ENCODE measurements at places on chromosomes 16 and 17. TPM values are rescaled to one million over a fixed set of nuclear protein-coding genes. Genes with fewer than 3 reads are reported as not detected.

CLEC19A gene
- polyA plus RNA-seq: not detected

SLC6A4 gene
- polyA plus RNA-seq: 0.61 TPM

ARL5C gene
- polyA plus RNA-seq: 0.29 TPM

CTRB1 gene
- polyA plus RNA-seq: 0.04 TPM

DNA sequence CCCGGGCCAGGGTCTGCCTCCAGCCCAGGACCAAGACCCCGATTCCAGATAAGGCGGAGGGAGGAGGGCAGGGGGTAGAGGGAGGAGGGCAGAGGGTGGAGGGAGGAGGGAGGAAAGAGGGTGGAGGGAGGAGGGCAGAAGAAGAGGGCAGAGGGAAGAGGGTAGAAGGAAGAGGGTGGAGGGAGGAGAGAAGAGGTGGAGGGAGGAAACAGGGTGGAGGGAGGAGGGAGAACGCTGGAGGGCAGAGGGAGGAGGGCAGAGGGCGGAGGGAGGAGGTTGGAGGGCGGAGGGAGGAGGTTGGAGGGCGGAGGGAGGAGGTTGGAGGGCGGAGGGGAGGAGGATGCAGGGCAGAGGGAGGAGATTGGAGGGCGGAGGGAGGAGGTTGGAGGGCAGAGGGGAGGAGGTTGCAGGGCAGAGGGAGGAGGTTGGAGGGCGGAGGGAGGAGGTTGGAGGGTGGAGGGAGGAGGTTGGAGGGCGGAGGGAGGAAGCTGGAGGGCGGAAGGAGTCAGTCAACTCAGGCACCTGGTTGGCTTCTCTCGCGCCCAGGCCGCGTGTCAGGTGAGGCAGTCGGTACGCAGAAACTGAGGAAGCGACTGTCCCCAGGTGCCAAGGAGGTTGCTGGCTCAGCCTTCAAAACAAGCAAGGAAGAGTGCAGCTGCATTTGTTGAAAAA is 65.2 kb downstream of the KLHDC4 start:
- DNase-seq: no peak

DNA sequence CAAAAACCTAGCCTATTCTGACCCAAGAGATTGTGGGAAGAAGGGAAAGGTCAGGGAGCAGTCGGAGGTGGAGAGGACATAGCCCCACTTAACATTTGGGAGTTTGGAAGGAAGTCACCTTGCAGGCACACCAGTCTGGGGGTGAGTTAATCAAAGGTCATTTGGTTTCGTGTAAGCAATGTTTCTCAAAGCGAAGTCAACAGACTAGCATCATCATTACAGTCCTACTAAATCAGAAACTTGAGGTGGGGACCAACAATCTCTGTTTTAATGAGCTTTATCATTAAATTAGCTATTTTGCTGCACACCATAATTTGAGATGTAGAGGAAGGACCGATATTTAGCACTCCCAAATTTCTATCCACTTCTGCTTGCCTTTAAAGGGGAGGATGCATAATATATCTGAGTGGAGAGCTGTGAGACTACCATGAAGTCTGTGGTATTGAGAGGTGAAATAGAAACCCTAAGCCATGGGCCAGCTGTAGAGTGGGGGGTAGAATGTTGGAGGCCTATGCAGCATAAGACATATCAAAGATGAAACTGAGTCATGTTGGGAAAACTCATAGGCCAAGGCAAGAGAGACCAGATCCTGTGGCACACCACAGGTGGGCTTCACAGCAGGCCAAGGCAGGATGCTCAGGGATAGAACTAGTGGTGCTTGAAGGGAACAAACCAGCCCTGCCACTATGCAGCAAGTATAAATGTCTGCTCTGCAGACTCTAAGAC is 141.7 kb upstream of the ANKFN1 start:
- no peak for DNase-seq

DNA sequence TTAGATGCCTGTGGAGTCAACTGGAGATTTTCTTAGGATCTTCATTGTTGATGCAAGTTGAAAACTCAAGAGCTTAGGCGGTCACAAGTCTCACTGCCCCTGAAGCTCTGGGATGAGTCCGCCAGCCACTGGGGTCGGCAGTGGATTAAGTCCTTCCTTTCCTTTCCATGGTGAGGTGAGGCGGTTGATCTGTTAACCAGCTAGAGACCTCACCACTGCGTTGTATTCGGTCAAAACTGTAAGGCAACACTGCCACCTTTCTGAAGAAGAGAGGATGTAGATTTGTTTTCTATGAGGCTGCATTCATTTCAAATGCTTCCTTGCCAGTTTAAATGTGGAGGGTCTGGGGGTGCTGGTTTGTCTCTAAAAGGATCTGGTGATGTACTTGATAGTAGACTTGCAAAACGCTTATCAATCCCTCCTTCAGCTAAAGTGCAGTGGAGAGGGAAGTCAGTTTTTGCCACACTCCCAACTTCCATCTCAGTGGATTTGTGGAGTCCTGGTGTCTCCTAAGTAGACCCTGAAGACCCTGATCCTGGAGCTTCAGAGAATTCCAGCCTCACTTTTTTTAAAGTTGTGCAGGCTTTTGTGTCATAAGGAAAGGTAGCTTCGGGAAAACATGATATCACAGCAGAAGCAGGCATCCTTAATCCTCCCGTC is 1.7 kb downstream of the MYOCD start:
- no peak for DNase-seq

GRCh38 chr16:58222532-58223316 is 24.8 kb upstream of the CSNK2A2 start:
- DNase-seq: no peak

DNA sequence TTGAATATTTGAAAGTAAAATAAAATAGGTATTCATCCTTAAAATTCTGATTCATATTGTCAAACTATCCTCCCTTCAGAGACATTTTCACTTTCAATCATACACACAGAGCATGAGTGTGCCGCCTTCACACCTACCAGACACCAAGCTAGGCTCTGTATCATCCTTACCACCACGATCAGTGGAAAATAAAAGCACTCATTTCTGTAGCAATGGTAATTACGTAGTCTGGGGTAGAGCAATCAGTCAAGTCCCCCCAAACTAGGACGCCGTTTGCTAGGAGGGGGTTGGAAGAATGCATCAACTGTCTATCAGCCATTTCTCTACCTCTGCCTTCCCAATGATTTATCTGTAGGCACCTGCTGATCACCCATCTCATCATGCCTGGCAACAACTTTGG is 84.6 kb upstream of the GRIN2A start:
- DNase-seq: no peak

GRCh38 chr17:47676510-47677165 is 17.3 kb upstream of the TBKBP1 start:
- DNase-seq: no peak
